ENCODE measurements at places on chromosomes 2 and 18.
A peak's percentile ranks its signal among the peaks of the same experiment; 100 is the strongest.

GRCh38 chr2:198890490-198890889, 567.2 kb downstream of the SATB2 start:
- DNase-seq = no peak

DNA sequence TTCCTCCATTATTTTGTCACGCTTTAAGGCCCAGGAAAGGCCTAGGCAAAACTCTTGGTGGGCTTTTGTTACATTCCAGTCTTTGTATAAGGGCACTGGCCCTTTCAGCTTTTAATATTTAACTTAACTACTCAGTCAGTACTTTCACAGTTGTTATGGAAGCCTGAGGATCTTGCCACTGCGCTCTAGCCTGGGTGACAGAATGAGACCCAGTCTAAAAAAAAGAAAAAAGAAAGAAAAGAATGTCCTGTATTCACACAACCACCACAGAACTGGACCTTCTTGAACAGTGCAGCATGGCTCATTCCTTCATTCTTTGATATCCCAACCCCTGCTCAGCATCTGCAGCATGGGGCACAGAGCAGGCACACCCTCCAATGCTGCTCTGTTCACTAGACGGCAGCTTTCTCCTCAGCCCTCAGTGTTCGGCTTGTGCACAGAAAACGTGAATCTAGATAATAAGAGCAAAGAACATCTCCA, 93.4 kb upstream of the MSH2 start:
- no peak for DNase-seq

DNA sequence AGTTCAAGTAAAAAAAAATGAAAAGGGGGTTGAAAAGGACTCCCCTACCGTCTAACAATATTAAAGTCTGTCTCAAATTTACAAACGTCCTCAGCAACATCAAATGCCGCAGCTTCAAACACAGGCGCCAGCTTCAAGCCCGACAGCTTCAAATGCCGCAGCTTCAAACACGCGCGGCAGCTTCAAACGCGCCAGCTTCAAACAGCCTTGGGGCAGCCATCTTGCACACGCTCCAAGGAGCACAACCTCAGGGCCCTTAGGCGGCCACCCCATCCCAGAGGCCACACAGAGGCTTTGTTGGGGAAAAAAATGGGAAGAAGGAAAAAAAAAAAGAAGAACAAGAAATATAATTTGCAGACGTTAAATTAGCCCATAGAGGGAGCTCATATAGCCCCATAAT, 244.4 kb upstream of the VRK2 start:
- DNase-seq = no peak

DNA sequence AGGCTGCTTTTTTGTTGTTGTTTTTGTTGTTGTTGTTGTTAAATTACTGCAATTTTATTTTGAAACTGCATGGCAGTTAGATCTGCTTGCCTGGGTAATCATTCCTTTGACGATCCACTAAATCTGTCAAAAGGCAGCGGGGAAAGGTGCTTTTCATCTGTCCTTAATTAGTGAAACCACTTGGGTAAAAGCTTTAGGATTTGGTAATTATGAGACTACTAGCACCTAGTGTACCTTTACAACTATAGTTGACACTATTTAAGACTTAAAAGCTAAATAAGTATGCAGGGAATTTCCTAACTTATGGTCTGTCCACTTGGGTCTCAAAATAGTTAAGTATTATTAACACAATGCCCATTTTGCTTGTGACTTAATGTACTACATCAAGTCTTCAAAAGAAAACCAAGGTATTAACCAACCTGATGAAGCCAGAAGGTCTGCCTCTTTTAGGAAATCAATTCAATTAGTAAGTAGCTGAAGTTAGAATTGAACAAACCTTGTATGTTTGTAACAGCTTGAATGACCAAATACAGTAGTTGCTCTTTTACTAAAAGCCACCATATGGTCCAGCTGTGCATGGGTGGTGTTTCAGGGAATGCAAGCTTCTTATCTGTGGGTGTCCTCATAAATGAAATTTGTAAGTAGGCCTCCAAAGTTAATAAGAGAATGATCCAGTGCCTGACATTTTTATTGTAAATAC, 44.8 kb downstream of the NAB1 start:
- DNase-seq = no peak

DNA sequence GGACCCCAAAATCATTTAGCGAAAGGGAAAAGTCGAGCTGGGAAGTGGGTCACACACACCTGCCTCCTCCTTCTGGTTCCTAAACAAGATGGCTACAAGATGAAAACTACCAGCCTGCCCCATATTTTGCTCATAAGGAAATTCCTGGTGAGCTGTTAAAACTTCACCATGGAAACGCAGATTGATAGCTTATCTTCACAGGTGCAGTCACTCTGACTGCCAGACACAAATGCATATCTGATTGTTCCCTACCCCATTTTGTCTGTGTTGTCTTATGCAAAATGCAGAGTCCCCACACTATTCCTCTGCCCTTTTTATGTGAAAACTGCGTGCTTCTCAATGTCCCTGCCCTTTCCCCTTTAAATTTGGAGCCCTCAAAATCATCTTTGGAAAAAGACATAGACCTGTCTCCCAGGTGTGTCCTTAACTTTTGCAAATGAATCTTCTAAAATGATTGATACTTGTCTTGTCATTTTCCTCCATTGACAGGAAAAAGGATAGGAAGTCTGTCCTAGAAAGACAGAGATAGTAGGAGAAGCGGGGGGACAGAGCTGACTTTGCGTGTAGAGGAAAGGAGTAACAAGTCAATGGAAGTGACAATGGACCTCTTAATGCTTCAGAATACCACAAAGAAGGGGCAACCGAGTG, 38.9 kb upstream of the THOC1 start:
- no peak for DNase-seq

- no peak for DNase-seq
Observed at GRCh38 chr2:14454202-14454601, 178.3 kb upstream of the LRATD1 start.

- DNase-seq = no peak
Observed at GRCh38 chr2:44545005-44545404, 183.3 kb downstream of the CAMKMT start.

- no peak for DNase-seq
Observed at GRCh38 chr2:208713066-208713745, 306.6 kb downstream of the PTH2R start.

GRCh38 chr2:77566582-77566981, 44.4 kb upstream of the LRRTM4 start:
- DNase-seq = no peak

DNA sequence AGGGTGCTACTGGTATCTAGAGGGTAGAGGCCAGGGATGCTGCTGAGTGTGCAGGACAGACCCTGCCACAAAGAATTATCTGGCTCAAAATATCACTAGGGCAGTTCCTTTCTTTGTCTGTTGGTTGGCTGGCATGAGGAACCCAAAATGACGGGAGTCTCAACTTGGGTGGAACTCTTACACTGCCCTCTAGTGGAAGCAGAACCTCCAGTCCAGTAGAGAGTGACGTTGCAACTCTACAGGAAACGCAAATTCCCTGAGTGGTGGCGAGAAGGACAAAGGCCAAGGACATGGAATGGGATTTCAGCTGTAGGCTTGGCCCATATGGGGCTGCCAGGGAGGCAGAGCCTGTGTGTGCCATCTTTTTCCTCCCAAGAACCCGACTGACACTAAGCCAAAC, 47.1 kb downstream of the COPS8 start:
- DNase-seq = no peak

- no peak for DNase-seq
Observed at GRCh38 chr2:52510432-52510831, 1257.2 kb upstream of the CHAC2 start.

GRCh38 chr2:49251766-49252165, 97.5 kb upstream of the FSHR start:
- DNase-seq = no peak

DNA sequence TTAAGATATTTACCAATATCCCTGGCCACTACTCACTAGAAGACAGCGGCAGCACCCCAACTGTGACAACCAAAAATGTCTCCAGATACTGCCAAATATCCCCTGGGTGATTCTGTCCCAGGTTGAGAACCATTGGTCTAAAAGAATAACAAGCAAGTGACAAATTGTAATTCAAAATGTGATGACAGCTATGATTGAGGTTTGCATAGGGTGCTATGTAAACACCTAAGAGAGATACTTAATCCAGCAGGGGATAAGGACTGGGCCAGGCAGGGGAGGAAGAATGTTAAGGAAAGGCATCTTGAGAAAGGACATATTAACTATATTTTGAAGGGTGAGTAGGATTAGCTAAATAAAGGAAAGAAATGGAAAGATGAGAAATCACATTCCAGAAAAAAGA, 38.0 kb upstream of the ENOSF1 start:
- no peak for DNase-seq

DNA sequence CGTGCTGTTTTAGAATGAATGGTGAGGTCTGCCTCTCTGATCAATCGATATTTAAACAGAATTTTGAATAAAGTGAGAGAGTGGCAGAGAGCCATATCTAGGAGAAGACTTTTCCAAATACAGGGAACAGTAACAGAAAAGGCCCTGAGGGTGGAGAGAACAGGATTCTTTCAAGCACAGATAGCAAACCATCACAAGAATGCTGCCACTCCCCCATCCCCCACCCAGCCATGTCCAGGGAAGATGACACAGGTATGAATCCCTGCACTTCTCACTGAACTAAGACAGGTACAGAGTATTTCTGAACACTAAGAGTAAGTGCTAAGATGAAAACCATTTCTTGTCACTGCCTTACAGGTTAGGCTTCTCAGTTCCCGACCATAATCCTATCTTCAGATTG, 23.6 kb downstream of the LRATD1 start:
- no peak for DNase-seq

- peak; percentile 56 for DNase-seq
Observed at GRCh38 chr2:200219309-200220113, 87.0 kb upstream of the SPATS2L start.

GRCh38 chr2:241975593-241976284, 106.2 kb downstream of the RTP5 start:
- DNase-seq = no peak

- peak; percentile 13 for DNase-seq
Observed at GRCh38 chr2:10717628-10718027, 3.8 kb upstream of the ATP6V1C2 start.

- no peak for DNase-seq
Observed at GRCh38 chr18:77495982-77496690, 246.5 kb downstream of the GALR1 start.

DNA sequence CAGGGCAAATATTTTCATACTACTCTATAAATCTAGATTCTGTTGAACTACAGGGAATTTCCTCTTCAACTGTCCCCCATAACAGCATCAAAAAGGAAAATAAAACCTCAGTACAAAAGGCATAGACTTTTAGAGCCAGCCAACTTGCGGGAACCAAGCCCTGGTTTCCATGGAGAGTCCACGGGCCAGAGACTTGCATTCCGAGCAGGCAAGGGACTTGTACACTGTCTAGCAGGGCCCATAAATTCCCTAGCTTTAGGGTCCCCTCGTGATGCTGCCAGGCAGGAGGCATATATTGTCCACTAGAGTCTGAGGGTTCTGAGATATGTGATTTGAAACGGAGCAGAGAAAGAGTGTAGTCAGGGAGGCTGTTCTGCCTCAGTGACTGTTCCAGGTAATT, 153.1 kb upstream of the SLC14A2 start:
- DNase-seq = no peak

GRCh38 chr18:11989966-11990380, 8.7 kb downstream of the IMPA2 start:
- no peak for DNase-seq

DNA sequence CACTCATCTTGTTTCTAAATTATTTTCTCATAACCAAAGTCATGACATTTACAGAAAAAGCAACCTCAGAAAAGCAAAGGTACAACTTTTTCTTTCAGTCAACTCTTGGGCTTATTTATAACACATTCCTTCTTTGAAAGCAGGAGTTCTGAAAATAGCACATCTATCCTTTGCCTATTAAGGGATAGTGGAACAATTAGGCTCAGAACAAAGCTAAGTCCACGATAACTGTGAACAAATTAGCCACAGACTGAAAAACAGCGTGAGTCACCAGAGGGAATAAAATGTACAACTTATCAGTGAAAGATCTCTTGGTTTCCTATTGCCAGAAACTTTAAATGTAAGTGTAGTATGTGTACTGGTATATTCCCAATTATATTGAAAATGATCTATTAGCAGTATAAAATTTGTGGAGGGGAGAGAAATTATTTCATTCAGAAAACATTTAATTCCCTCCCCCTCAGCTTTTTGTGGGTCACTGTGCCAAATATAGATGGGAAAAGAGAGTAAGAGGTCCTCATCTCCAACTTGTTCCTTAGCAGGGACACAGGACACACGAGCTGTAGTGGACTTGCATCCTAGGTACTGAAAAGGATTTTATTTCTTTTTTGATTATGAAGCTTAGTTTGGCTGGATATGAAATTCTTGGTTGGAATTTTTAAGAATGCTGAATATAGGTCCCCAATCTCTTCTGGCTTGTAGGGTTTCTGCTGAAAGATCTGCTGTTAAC, 15.4 kb upstream of the MATN3 start:
- no peak for DNase-seq

GRCh38 chr18:9855681-9856080, 30.1 kb upstream of the TXNDC2 start:
- no peak for DNase-seq

- peak; percentile 64 for DNase-seq
Observed at GRCh38 chr2:241951316-241951700, 81.8 kb downstream of the RTP5 start.

GRCh38 chr2:210536973-210537650, 19.3 kb upstream of the CPS1 start:
- no peak for DNase-seq

DNA sequence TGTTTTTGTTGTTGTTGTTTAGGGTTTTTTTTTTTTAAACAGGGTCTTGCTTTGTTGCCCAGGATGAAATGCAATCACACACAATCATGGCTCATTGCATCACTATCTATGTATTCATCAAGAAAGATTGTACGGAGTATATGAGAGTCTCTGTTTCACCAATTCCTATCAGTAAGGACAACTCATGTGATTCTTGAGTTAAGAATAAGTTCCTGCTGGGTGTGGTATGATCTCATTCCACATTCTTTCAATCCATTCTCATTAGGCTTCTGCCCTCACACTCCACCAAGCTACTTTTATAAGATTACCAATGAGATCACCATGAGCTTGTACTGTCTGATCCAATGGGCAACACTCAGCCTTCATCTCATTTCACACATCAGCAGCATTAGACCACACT, 9.1 kb upstream of the AP1S3 start:
- DNase-seq = no peak

DNA sequence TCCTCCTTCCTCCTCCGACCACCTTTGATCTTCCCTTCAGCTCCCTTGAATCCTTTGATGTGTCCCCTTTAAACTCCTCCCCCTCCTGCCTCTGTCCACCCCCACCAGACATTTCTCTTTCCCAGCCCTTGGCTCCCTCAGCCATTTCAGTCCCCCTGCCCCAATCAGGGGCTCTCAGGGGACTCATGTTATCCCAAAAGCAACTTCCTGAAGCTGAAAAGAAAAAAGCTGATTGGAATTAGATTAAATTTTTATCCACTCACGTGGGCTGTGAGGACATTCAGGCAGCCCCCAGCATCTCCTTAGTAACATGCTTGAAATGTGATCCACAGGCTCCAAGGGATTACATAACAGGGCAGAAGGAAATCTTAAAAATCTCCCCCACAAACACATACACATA, 81.3 kb downstream of the NEURL3 start:
- DNase-seq = no peak

GRCh38 chr18:3921826-3922225, 471.9 kb downstream of the TGIF1 start:
- DNase-seq = no peak

All from tongue (tissue), 3 donors.